ENCODE measurements at places on chromosomes 12 and 14. TPM values are rescaled to one million over a fixed set of nuclear protein-coding genes. Genes with fewer than 3 reads are reported as not detected.
A peak's percentile ranks its signal among the peaks of the same experiment; 100 is the strongest.

Gene ZBTB42
- total RNA-seq = 3.5 TPM

DNA sequence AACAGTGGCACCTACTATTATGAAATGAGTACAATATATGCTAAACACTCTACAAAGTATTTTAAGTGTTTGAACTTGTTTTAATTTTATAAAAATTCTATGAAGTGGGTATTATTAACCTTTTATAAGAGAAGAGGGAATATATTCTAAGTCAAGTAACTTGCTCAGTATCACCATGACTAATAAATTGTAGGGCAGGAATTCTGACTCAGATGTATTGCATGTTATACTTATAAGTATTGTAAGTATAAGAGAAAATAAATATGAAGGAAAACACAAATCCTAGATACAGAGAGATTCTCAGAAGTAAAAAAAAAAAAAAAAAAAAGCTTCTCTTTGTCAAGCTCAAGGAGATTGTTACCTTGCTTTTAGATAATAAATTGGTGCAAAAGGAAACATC is 893.2 kb downstream of the SLC16A7 start:
- no peaks in the 10 kb centered on the region for H3K27me3 ChIP-seq
- no peak overlapping the region for H3K4me3 ChIP-seq
- H3K27ac ChIP-seq = no peak overlapping the region

- no peak for DNase-seq
- no peak overlapping the region for H3K27ac ChIP-seq
- no peak overlapping the region for H3K4me3 ChIP-seq
- no peaks in the 10 kb centered on the region for H3K27me3 ChIP-seq
- H3K4me1 ChIP-seq = no peaks in the 10 kb centered on the region
Observed at GRCh38 chr12:122306407-122306806, 40.1 kb upstream of the VPS33A start.

GRCh38 chr12:751192-751998 is 984 bp upstream of the WNK1 start:
- H3K27ac ChIP-seq = peak overlapping the region; percentile 71
- H3K4me1 ChIP-seq = peaks cover 24% of the 10 kb centered on the region
- no peaks in the 10 kb centered on the region for H3K36me3 ChIP-seq
- H3K4me3 ChIP-seq = peak overlapping the region; percentile 56

DNA sequence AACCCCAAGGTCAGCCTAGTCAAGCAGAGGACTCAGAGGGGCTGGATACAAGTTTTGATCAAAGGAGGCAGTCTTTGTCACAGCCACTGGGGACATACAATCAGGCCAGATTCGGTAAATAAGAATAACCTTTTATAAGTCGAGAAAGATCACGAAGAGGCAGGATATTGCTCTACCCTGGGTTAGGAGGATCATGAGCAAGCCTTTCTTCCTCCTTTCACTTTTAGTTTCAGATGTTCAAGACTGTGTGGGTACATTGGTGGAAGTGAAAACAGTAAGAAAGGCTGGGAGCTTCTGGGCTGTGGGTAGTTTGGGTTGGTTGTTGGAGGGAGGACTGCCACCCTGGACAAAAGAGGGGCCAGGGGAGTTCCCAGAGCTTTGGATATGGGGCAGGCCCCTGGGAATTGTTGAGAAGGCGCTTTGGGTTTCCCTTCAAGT is 127.7 kb downstream of the SNAPC1 start:
- DNase-seq = no peak
- H3K27ac ChIP-seq = no peak overlapping the region
- H3K27me3 ChIP-seq = no peaks in the 10 kb centered on the region
- H3K4me3 ChIP-seq = no peak overlapping the region

DNA sequence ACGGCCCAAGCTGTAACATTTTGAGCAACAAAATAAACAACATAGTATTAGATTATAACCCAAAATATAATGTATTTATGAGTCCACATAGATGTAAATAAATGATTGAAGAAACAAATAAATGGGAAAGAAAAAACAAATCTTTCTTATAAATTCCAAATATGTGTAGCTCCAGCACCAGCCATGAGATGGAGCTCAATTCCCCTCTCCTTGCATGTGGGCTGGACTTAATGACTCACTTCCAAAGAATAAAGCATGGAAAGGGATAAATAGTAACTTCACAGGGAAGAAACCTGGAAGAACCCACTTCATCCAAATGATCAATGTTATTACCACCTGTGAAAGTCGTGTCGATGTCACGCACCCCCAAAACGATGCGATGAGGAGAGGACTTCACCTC is 158.8 kb downstream of the RPAP3 start:
- no peaks in the 10 kb centered on the region for H3K36me3 ChIP-seq
- no peaks in the 10 kb centered on the region for H3K27me3 ChIP-seq
- no peak overlapping the region for H3K4me3 ChIP-seq
- no peaks in the 10 kb centered on the region for H3K4me1 ChIP-seq
